ENCODE measurements at places on chromosomes 1 and 21. TPM values are rescaled to one million over a fixed set of nuclear protein-coding genes. Genes with fewer than 3 reads are reported as not detected.

- no peak for DNase-seq
These were observed 205.8 kb upstream of the LYPLAL1 start for GRCh38 chr1:218967836-218968235.

- DNase-seq: no peak
These were observed 420.0 kb downstream of the MATN1 start for GRCh38 chr1:30303387-30303786.

- peak; percentile 53 for DNase-seq
These were observed 28.4 kb upstream of the TMEM125 start for GRCh38 chr1:43241413-43241836.

DNA sequence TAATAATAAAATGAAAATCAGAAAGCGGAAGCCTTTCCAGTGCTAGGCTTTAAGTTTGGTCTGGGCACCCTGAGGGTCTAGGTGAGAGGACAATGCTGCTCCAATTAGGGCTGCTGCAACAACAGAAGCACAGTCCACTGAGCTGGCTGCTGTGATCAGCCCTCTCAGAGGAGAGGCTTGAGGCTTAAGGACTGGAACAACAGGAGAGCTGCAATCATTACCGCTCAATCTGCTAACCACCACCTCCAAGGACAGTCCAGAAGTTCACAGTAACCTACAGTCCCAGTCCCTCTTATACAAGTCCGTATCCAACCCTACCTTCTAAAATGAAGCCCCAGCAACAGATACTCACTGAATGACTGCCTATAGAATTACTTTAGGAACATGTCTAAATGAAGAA, 62.1 kb downstream of the USP24 start:
- no peak for DNase-seq

GRCh38 chr1:234722904-234723720, 113.1 kb upstream of the IRF2BP2 start:
- peak; percentile 97 for DNase-seq

- DNase-seq: peak; percentile 81
These were observed 3.5 kb upstream of the PRDX6 start for GRCh38 chr1:173473599-173474011.

Gene SHISA4
- polyA plus RNA-seq: 48.0 TPM

Gene PDC
- polyA plus RNA-seq: 0.94 TPM

Gene KIRREL1
- polyA plus RNA-seq: 33.3 TPM

Gene PRDM16
- 0.18 TPM for polyA plus RNA-seq

Gene CTSE
- not detected for polyA plus RNA-seq

Gene HSD3B1
- polyA plus RNA-seq: not detected

All from GM23248 (cell line).